Thoracic aorta (tissue), 2 donors: ENCODE measurements at places on chromosomes 3 and 15.

GRCh38 chr3:107208796-107209195 lies 168.4 kb upstream of the CCDC54 start:
- DNase-seq = no peak

DNA sequence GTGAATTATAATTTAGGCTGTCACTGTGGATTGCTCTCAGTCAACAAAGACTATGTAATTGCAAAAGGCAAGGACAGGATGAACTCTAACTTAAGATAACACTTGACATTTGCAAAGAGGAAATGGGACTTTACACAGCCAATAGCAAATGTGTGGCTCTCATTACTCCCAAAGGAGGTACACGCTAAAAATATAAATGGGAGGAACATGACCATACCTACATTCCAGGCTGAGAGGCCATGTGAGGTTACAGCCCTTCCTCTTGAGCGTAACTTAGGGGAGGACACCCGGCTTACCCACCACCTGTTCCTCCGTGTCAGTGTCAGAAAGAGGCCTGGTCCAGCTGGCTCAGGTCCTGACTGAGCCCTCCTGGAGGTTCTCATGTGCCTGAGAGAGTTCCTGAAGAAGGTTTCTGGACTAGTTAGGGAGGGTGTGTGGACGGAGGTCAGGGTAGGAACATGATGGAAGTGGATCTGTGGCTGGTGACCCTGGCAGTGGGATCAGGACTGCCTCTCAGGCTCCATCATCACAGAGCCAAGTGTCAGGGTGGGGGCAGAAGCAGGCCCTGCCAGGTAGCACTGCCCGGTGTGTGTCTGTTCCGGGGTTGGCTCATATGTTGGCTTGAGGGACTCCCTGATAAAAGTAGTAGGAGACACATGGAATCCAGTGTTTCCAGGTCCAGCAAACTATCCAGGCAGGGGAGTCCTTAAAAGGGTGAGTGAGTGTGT lies 7.9 kb downstream of the POPDC2 start:
- no peak for DNase-seq

GRCh38 chr3:47884603-47885002 lies 81.7 kb downstream of the DHX30 start:
- no peak for DNase-seq

DNA sequence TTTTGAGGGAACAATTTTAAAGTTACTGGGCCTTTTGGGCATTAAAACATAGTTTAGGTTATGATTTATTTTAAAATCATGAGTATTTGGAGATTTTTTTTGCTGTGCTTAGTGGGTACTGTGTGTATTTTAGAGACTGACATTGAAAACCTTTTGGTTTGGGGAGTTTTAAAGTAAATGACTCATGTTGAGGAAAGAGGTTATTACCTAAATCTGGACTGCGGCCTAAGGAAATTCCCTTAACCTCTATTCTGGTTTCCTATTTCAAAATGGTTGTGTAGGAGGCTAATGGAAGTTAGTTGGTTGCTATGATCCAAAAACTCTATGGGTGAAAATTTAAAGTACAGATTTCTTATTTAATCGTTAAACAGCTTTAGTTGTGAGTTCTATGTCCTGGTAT lies 57.3 kb upstream of the DPH6 start:
- no peak for DNase-seq

GRCh38 chr15:57253082-57253481 lies 123.2 kb upstream of the CGNL1 start:
- no peak for DNase-seq

- no peak for DNase-seq
Observed at GRCh38 chr3:149604125-149604875, 53.5 kb downstream of the WWTR1 start.

DNA sequence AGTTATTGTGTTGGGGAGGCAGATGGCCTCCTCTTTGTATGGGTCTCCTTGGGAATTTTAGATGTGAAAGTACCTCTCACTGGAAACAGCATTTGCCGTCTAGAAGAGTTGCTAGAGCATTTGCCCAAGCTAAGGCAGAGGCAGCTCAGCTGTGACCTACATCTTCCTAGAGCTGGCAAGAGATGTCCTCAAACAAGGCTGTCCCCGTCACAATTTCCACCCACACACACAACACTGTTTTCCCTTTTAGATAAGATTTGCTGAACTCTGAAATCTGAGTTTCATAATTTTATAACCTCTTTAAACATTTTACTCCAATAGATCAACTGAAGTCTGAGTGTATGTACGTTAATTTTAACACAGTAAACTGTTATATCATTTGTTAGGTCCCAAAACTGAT lies 352.6 kb downstream of the EPHB1 start:
- no peak for DNase-seq

DNA sequence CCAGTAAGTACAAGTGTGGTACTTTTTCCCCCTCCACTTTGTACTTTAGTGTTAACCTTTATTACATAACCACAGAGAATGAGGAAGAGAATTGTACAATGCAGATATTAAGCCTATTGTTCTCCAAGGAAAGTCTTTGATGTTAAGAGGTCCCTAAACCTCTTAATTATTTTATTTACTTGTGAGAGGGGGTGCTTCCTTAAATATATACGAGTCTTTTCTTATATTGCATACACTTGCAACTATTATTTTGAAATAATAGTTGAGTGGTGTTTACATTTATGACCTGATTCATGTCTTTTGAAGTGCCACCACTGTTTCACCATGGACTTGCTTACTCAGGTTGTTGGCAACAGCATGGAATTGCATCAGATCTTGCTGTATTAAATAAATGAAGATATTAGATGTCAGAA lies 10.1 kb downstream of the USP3 start:
- no peak for DNase-seq

- no peak for DNase-seq
Observed at GRCh38 chr3:37626736-37627565, 234.7 kb upstream of the CTDSPL start.

- DNase-seq = no peak
Observed at GRCh38 chr3:154421083-154421482, 8.9 kb downstream of the GPR149 start.

- no peak for DNase-seq
Observed at GRCh38 chr15:61938249-61938648, 122.0 kb downstream of the VPS13C start.

DNA sequence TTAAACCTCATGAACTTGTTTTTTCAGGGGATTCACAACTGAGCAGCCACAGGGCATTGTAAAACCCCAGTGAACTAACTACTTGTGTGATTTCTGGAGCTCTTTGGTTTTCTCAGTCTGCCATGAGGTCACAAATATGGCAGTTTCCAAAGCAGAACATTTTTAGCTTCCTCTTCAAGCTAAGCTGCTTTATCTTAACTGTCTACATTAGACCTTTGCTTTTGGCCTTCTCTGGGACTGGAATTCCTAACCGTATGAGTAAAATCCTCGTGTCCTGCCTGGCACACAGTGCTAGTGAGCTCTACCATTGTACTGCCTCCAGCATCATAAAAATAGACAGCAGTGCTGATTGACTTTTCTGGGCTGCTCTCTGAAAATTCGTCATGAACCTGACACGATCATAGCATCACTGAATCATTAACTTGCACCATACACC lies 22.1 kb downstream of the CDIN1 start:
- peak; percentile 65 for DNase-seq

GRCh38 chr3:87828046-87828445 lies 230.8 kb downstream of the CGGBP1 start:
- no peak for DNase-seq

GRCh38 chr15:44011238-44011854 lies 183.7 kb downstream of the FRMD5 start:
- no peak for DNase-seq

DNA sequence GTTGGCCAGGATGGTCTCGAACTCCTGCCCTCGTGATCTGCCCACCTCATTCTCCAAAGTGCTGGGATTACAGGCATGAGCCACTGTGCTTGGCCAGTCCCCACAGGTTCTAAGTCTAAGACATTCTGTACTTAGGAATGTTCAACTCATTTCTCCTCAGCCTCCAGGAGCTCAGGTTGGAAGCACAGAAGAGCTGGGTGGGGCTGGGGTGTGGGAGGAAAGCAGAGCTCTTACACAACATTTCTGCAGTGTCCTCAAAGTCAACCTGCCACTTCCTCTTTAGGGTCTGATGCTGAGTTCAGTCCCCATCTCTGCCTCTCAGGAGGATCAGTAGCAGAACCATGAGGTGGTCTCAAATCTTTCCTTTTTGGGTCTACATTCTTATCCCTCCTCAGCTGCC lies 75.5 kb downstream of the MRPL46 start:
- DNase-seq = no peak

- DNase-seq = no peak
Observed at GRCh38 chr15:70528816-70529215, 234.5 kb downstream of the UACA start.

- no peak for DNase-seq
Observed at GRCh38 chr3:182959474-182960350, 20.6 kb downstream of the DCUN1D1 start.

- DNase-seq = no peak
Observed at GRCh38 chr3:13879946-13880810, at the start of gene WNT7A. WNT7A (minus strand) TSS chr3:13880071; CDS start chr3:13879816, 255 bp downstream.

DNA sequence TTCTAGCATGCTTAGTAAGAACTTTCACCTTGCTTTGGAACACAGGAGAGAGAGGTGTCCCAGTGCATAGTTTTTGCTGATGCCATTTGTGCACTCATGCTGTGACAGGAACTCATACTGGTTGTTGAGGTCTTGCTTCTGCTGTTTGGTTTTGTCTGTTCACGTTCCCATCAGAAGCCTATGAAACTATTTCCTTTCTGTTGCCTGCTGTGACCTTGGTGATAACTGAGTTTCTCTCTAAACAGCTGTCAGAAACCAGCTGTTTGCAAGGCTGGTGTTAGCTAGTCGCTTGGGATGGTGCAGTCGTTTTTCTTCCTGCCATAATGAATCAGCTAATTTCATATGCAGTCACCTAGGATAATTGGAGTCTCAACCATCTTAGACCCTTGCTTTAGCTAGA lies 724.1 kb downstream of the GRM7 start:
- DNase-seq = no peak

- no peak for DNase-seq
Observed at GRCh38 chr3:149670742-149671492, 13.1 kb upstream of the WWTR1 start.
